ENCODE measurements at places on chromosomes 1 and 21.

- no peak for DNase-seq
Measured at GRCh38 chr1:39178541-39179431, 25.7 kb upstream of the MACF1 start.

DNA sequence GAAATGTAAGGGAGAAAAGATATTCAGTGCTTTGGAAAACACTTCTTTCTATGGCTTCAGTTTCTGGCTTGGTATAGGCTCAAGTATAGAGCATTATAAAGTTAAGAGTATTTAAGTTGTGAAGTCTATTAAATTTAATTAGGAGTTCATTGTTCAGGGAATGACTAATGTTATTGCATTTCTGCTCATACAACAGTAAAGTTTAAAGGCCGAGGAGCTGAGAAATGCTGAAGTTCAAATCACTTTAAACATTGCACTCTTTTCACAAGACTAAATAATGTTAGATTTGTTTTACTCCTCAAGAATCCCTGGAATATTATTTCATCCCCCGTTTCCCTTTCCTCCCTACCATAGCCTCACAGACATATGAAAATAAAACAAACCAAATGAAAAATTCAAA lies 30.1 kb downstream of the RGS5 start:
- no peak for DNase-seq

DNA sequence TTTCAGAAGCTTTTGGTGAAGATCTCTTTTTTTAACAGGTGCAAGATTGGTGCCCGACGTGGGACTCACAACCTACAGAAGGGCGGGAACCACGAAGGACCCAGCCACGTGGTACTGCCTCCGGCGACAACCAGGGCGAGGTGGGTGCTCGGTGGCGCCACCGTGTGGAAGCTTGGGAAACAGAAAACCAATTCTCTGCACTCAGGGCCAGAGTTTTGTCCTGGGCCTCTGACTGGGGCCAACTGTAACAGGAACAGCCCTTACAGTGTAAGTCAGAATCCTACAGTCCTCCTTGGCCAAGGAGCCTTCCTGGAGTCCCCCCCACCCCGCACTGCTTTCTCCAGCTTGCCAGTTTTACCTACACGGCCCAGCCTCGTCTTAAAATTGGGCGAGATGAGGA lies 11.6 kb upstream of the S100A7A start:
- DNase-seq = peak; percentile 16

DNA sequence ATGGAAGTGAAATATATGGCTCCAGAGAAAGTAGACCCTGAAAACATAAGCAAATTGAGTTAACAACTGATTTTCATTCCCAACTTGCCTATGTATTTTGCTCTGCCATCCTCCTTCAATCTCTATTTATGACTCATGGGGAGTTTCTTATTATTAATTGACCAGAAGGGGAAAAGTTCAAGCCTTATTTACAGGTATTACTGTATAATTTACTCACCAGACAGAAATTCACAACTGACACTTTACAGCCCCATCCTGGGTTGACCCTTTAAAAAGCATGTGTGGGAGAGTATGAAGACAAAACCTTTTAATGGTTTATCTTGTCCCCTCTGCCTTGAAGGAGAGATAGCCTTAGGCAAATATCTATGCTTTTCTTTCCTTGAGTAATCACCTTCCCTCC lies 39.8 kb upstream of the C1orf53 start:
- DNase-seq = no peak

- DNase-seq = no peak
Measured at GRCh38 chr1:240152611-240153297, 61.1 kb downstream of the FMN2 start.

- no peak for DNase-seq
Measured at GRCh38 chr1:227925582-227926198, 22.0 kb downstream of the WNT9A start.

DNA sequence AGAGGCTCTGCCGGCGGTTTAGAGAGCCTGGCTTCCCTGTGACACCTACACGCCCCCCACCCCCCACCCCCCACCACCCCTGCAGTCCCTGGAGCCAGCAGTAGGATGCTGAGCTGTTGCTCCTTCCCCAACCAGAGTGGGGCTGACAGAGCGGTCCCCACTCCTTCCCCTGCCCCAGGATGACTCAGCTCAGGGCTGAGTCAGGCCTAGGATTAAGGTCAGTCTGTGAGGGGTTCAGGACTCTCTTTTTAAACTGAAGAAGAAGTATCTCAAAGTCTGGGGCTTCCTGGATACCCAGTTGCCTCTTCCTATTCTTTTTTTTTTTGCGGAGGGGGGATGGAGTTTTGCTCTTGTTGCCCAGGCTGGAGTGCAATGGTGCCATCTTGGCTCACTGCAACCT lies 19.1 kb downstream of the DMBX1 start:
- no peak for DNase-seq

DNA sequence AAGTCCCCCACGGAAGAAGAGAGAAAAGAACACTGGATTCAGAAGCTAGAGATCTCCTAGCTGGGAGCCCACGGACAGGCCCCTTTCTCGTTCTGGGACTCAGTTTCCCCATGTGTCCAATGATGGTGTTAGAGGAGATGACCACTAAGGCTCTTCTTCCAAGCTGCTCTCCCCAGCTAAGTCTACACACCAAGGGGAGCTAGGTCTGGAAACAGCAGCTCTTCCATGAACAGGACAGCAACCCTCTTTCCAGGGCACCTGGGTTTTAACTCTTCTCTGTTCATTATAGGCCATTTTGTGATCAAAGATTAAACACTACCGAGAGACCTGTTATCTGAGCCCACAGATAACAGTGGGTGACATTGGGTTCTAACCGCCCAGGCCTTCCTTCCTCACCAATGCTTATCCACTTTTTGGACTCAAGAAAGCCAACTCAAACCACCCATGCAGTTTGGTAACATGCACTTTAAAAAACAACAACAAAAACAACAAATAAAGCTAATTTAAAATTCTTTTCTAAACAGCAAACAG lies 85.9 kb downstream of the MRPL37 start:
- no peak for DNase-seq

DNA sequence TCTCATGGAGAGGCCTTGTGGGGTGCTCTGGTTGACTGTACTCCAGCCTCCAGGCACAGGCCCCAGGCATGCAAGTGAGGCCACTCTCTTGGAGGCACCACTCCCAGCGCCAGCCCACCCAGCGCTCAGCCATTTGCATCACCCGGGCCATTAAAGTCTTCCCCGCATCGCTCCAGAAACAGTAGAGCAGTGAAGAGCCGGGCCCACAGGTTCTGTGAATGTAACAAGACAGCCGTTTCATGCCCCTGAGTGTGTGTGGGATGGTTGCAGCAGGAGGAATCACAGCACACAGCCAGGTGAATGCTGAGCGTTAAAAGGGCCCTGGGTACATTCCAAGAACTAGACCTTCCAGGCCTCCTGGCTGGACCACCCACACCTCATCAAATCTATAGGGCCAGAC lies 19.0 kb upstream of the CD2 start:
- DNase-seq = no peak

DNA sequence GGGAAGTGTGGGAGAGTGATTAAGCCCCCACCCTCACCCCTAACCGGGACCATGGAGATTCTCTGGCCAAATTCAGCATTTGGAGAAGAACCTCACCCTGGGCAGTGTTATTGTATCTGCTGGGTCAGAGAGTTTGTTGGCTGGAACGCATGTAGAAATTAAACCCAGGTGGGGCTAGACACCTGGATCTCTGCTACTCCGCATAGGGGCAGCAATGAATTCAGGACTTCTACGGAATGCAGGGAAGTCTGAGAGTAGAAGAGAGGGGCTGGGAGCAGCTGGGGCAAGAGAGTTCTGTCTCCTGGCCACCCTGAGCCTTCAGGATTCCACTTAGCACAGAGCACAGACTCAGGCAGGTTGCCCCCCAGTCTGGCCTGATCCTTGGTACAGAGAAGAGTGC lies 3.6 kb upstream of the CRABP2 start:
- no peak for DNase-seq
